8988T (cell line): ENCODE measurements at places on chromosomes 3 and 15.

DNA sequence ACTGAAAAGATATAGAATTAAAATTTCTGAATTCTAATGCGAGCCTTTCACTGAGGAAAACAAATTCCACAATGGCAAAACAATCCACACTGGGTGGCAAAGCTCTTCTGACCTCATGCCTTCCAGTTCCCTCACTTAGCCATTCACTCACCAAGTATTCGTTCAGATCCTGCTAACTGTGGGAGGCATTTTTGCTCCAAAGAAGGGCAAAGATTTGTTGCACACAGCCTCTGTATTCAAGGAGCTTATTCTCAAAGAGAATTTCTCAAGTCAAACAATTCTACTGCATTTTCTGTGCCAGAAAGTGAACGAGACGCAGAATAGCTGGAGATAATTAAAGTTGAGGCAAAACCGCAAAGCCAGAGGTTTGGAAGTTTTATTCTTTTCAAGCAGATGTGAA is 77.3 kb downstream of the CPNE4 start:
- no peak for DNase-seq

DNA sequence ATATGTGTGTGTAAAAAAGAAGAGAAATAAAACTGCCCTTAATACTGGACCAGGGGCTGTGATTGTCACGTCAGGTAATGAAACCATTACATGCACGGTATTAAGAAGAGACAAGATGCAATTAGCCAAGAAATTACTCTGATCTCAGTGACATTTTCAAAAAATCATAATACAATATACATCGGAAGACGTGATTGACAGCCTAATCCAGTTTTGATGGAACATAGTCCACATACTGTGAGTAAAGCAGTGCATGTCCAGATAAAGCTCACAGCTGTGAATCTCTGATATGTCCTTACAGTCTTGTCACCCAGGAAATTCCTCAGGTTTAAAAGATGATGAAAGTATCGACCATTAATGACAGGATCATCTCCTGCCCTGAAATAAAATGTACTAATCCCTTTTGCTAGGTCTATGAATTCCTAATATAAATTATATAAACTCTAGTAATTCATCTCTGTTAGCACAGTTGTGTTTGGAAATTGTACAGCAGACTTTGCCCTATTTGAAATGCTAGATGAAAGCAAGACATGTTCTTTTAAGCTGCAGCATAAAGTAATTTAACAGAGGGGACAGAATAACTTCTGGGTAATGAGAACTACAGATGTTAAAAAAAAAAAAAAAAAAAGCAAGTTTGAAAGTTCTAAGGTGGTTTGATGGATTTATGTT is 119.5 kb upstream of the TMCO5A start:
- no peak for DNase-seq

DNA sequence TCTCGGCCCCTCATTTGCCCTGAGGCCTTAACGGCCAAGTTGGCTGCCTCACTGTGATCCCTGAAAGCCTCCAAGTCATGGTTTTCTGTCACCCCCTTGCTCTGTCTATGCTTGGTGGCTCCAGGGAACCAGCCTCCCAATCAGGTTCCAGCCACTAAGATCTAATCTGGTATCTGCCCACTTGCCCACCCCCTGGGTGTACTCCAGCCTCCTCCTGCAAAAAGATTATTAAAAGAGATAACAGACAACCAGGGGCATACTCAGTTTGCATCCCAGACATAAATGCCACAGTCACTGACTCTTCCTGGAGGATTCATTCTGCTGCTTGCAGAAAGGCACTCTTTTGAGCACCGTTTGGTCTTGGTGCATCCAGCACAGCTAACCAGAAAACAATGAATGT is 103.9 kb downstream of the NTRK3 start:
- DNase-seq = no peak

DNA sequence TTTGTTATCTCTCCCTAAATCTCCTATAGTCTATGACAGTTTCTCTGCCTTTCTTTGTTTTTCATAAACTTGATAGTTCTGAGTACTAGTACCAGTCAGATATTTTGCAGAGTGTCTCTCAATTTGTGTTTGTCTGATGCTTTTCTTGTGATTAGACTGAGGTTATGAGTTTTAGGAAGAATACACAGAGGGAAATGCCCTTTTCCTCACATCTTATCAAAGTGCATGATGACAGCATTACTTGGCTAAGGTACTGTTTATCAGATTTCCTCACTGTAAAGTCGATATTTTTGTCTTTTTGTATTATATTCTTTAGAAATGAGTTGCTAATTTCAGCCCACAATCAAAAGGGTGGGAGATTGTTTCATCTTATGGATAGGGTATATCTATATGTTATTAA is 45.6 kb downstream of the GLCE start:
- no peak for DNase-seq

GRCh38 chr3:181581656-181582055 is 130.1 kb upstream of the SOX2 start:
- DNase-seq = no peak

DNA sequence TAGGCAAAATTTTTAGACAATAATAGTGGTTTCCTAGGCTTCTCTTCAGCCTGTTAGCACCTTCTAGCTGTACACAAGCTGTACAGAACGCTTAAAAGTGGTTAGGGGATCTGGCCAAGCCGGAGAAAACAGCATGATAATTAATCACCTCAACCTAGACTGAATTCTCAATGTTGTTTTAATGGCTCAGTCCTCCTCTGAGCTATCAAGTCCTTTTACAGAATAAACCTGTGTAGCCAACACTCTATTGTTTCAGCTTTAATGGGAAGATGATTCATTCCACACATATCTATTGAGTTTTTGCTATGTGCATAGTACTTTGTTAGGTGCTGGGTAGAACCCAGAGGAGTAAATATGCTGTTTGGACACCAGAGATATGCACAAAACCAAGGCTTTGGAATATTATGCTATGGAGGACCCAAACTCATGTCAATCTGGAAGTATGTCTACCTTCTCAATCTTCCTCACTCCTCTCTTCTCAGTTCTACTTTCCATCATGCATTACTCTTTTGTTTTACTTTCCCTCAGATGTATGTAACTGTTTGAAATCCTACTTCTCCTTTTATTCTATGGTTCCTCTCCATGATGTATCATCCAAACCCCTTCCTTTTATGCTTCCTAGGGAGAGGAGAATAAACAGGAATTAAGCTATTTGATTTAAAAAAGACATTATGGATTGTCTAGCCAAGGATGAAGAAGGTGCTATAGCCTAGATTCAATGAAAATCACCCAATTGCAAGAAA is 27.6 kb upstream of the UBE2E2 start:
- DNase-seq = no peak

DNA sequence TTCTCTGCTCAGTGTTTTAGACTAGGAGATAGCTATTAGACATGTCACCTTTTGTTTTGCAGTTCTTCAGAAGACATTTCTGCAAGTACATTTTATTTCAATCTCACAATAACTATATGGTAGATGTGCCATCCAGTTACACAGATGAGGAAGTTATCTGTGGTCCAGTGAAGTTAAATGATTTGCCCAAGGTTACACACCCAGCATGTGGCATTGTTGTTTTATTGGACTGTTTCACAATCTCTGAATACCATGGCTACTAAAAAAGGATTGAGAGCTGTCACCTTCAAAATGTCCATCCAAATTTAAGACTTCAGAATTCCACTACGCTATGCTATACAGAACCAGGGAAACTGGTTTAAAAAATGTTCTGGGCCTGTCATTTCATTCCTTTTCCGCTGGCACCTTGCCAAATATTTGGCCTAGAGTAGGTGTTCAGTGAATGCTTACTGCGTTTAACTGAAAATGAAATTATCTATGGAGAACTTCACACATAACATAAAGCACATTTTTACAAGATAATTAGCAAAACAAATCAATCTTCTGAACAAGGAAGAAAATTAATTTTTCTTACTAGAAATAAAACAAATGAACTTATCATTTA is 20.2 kb downstream of the TM6SF1 start:
- DNase-seq = no peak

DNA sequence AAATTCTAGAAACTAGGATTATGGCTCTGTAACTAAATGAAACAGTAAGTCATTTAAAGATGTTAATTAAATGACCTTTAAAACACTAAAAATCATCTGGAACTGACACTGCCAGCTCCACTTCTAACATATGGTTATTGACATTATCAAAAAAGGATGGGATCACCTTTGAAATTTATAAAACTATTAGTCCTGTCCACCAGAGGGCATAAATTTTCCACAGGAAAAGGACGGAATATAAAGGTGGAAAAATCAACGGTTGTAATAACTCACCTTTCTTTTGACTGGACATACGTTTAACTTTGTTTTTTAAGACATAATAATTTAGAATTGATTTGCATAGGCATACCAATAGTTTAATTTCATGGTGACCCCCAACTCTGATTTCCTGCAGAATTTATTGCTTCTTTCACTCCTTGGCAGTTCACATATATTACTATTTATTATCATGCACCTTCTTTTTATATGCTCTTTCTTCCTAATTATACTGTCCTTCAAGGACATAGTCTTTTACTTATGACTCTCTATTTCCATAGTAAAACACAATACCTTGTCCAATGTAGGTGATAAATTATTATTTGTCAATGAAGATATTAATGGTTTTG is 345.7 kb downstream of the CADM2 start:
- DNase-seq = no peak

DNA sequence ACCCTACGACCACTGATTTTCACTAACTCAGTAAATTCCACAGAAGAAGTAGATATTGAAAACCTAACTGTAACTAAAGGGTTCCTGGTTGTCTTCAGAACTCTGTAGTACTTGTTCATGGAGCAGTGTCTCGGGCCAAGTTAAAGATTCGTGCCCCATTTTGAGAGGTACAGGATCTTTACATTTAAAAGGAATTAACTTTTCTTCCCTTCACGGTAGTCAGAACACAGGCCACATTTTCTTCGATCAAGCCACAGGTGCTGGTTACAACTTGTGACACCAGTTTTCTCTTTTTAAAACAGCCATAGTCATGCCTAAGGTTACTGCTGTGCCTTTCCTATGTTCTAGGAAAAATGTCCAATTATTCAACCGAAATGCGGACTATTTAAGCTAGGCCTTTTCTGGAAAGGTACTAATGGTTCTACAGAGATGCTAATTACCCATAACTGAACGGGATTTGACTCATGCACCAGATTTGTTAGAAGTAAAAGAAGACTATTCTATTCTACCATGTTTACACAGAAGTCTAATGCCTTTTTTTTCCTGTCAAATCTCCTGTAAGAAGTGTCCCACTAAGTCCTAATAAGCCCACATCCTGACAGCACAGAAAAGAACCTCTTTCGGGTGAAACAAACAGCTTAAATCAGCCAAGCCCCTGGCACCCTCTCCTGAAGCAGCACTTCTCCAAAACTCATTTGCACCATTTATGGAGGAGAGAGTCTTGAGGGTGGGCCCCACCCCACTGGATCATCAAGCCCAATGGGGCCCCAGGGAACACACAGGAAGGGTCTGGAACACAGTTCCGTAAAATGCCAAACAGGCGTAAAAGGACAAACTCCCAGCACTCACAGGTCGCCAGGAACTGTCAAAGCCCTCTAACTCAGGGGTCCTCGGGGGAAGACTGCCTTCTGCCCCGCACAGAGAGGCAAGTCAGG is 1.9 kb downstream of the LRIG1 start:
- no peak for DNase-seq

DNA sequence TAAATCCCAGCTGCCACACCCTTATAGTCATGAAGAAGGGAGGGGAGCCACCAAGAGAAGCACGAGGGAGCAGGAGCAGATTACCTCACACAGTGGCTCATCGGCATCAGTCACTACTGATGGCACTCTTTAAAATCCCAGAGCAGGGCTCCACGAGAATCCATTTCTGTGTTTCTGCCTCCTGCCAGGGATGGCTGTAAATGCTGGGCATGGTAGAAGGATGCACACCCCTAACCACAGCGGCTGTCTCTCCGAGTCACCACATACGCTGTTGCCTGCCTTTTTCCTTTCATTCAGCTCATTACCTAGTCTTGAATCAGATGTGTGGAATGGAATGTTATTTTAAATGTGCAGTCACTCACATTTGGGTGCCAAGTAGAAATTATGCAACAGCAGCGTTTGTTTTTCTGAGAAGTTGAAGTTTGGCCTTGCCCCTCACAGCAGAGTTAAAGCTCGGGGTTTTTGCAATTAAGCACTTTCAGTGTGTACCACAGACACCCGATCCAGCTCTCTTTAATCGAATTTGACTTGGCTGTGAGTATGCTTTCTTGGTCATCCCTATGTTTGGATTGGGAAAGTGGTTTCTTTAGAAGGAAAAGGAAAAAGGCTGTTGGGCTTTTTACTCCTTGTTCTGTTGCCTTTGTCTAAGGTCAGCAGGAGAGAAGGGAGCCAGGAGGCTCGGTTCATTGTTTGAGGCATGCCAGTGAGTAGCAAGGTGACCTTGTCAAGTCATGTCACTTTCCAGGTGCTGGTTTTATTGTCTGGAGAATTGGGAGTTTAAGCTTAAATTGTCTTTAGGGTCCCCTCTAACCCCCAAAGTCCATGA is 284.2 kb upstream of the TPM1 start:
- no peak for DNase-seq
